ENCODE measurements at places on chromosomes 2 and 18.

DNA sequence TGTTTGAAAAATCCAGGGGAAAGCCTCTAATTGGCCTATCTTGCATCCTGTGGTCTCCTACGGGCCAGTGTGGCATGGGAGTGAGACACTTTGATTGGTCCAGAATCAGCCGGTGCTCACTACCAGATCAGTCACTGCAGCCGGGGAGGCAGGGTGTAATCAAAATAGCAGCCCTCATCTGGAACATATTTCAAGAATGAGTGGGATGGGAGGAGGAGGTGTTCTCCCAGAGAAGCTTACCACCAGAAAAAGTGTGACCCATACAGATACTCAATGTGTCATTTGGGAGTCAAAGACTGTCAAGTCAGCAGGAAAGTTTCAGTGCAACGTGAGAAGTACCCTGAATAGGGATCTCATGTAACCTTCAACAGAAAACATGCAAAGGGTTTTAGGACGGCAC is 393.9 kb upstream of the SLC14A2 start:
- DNase-seq = no peak

DNA sequence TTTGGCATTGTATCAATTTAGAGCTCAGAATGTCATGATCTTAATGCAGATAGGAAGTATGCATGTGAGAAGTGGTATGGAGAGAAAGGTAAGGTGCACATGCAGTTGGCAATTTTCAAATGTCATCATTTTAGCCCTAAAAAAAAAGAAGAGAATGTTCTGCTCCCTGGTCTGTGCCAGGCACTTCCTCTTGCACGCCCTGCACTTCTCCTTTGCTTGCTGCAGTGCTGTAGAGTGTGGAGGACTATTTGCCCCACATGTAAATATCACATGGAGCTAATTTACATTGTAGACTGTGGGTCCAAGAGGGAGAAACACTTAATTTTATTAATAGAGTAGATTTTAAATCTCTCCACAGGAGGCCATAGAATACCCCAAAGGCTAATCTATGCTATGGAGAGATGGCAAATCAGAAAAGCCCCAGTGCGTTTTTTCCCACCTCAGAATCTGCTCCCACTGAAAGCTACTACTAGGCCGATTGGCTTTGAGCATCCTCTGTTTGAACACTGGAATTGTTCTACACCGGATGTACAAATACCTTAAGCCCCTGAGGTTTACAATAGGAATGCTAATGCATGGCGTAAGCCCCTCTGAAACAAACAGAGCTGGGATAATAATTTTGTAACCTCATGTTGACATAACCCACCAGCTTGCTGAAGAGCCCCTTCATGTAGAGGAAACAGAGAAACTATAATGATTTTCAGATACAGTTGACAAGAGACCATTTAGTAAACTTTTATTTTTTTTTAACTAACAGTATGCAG is 137.2 kb upstream of the KLHL14 start:
- DNase-seq = no peak

- peak; percentile 63 for DNase-seq
Measured at GRCh38 chr2:181891258-181891965, at the start of gene ITPRID2. Gene ITPRID2, plus strand, starts transcription at chr2:181891730. Its CDS starts 337 bp downstream, at chr2:181892067.

- DNase-seq = no peak
Measured at GRCh38 chr2:197239434-197239833, 71.1 kb downstream of the ANKRD44 start.

DNA sequence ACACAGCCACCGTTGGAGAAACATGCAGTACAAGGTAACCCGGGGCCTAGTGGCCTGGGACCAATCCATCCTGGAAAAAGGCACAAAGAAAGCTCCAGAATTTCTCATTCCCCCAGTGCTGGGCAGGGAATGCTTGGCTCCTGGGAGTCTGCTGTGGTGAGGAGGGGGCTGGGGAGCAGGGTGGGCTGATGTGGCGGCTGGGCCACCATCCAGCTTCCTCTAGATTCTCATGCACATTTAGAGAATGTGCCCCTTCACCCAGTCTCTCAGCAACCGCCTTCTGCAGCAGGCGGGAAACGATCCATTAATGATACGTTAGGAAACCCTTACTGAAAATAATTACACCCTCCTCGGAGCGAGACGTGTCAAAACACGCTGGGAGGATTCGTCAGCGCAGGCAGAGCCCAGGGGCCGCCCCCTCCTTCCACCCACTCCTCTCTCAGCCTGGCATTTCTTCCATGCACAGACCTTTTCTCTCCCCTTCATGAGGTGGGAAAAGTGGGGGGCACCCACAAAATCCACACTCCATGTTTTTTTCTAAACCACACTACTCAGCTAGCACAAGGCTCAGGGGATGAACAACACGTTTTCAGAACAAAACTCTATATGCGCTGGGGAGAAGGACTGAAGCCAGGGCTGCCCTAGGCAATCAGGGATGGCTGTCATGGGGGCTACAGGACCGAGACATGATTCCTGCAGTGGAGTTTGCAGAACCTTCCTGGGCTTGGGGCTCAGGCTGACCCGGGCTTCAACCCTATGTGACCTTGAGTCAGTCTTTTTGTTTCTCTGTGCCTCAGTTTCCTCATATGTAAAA is 56.1 kb upstream of the SMAD7 start:
- no peak for DNase-seq

GRCh38 chr18:67805261-67805660 is 288.7 kb upstream of the DSEL start:
- no peak for DNase-seq

GRCh38 chr2:241853651-241854341 is 4.9 kb downstream of the PDCD1 start:
- no peak for DNase-seq

DNA sequence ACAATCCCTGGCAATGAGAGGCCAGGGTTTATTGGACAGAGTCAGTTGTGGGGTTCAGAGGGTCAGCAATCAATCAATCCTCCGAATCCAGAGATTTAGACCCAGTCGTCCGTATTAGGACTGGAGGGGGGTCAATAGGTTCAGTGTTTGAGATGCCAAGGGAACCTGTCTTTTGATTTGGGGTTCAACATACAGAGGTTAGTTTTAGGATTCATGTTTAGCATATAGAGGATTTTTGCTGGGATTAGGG is 292 bp downstream of the GMPPA start:
- no peak for DNase-seq

DNA sequence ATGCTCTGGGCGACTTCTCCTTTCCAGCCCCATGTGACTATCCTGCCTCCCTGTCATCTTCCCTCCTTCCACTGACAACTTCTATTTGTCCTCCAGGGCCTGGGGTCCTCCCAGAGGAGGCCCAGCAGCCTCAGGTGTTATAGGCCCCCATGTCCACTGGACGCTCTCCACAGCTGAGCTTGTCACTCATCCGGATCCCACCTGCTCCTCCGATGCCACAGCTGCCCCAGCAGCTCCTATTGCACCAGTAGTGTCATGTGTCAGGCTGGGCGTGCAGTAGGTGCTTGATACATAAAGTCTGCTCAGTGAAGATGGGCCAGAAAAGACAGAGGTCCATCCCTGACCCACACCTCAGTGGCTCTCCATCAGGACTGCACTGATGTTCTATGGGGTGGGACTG is 305.7 kb upstream of the MYT1L start:
- no peak for DNase-seq

DNA sequence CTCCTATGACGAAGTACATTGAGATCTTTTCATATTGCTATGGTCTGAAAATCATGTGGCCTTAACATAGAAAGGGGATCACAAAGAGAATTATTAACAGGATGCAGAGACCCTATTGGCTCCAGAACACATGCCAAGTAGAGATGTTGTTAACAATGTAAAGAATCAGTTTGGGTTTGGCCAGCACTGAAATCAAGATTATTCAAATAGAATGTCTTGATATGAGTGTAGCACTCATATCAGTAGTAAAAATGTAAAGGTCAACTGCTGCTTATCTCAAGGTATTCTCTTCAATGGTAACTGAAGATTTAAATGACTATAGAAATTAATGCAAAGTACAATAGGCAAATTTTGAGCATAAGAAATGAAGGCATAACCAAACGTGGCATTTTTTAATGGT is 262.8 kb downstream of the PTH2R start:
- DNase-seq = no peak

GRCh38 chr18:9055626-9056025 is 46.9 kb upstream of the NDUFV2 start:
- no peak for DNase-seq

DNA sequence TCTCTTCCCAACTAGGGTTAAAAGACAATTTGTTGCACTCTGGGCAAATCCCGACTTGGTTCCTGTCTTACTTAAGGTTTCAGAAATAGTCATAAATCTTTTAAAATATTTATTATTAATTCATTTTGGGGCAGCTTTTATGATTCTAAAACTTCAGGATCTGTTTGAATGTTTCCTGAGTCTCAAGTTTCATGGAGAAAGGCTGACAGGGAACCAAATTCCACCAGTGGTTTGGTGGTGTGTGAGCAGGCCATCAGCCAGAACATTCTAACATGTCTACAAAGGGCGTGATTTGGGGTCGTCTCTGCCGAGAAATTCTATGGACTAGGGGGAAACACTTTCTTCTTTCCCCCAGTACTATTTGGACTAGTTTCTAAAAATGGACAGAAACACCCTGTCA is 366.4 kb downstream of the ZNF521 start:
- DNase-seq = no peak

- no peak for DNase-seq
Measured at GRCh38 chr2:29326926-29327325, 211.7 kb downstream of the CLIP4 start.

DNA sequence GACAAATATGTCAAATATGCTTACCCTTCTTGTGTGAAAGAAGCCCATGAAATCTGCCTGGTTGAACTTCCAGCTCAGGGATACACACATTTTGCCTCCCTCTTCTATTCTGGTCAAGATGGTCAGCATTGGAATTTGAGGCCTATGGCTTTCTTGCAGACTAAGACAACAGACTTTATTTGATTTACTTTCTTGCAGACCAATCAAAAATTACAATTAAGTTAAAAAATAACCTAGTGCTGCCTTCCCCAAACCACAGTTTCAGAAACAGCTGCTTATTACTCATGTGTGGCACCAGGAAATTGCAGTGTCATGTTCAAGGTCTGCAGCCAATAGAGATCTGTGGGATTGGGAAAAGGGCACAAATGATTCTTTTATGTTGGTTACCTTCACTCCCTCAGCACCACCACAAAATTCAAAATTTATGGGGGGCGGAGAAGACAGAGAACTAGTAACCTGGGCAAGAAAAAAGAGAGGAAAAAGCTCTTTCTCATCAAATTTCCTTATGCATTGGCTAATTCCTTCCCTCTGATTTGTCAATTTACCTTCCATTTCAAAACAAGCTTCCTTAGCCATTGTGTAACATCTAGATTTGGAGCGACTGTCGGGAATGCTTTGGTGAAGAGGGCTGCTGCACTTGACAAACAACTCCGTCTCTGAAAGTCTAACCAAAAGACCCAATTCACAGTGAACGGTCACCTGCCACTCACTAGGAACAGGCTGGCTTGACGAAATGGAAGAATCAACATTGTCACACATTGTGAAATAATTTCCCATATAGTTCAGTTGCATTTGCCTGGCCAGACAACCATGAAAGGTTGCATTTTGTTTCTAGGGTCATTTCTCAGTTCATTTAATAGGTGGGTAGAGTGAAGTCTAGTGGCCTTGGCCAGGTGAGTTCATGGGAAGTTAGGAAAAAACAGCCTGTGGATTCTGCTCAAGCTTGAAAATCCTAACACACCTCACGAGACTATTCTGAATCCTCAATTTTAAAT is 100.4 kb upstream of the FZD5 start:
- DNase-seq = no peak

- DNase-seq = no peak
Measured at GRCh38 chr2:109204412-109204811, 75.4 kb downstream of the SH3RF3 start.

DNA sequence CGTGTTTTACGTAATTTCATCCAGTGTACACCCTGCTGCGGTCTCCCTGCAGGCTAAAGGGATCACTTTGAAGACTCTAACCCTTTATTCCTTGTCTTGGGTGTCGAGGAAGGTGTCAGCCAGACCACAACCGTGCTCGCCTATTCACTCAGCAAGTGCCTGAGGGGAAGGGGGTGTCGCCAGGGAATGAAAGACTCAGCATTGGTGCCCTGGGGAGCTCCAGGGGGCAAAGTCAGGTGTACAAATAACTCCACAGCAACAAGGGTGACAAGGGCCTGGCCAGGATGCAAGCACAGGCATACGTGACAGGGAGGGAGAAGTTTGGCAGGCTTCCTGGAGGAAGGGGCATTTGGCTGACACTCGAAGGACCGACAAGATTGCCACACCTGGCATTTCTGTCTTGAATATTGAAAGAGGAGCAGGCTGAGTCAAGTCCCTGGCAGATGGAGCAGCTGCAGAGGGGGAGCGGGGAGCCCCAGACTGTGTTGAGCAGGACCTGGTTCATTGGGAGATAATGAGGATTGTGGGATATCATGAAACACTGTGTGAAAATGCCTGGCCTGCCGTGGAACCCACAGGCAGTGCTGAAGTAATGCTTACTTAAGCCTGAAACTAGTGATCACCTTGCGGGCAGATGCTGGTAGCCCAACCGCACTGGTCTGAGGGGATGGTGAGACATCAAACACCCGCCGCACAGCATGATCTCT is 93.9 kb downstream of the RHOB start:
- DNase-seq = no peak

- DNase-seq = no peak
Measured at GRCh38 chr2:36486521-36487044, 111.4 kb downstream of the FEZ2 start.

GRCh38 chr18:55287149-55287806 is 300.7 kb downstream of the TCF4 start:
- no peak for DNase-seq

- no peak for DNase-seq
Measured at GRCh38 chr2:1505031-1505441, 91.8 kb downstream of the TPO start.

DNA sequence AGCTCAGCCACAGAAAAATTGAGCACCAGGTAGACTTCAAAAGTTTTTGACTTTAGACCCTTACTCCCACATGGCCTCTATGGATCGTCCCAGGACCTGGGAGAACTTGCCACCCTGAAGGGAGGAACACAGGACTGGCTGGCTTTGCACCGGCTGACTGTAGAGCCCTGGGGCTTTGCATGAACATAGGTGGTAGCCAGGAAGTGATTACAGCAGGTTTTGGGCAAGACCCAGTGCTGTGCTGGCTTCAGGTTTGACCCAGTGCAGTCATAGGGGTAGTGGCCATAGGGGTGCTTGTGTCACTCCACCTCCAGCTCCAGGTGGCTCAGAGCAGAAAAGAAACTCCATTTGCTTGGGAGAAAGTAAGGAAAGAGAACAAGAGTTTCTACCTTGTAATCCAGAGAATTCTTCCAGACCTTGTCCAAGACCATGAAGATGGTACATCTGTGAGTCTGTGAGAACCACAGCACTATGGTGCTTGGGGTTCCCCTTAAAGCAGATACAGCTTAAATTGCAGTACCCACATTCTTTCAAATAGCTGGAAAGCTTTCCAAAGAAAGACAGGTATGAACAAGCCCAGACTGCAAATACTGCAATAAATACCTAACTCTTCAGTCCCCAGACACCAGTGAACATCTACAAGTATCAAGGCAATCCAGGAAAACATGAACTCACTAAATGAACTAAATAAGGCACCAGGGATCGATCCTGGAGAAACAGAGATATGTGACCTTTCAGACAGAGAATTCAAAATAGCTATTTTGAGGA is 13.0 kb upstream of the SESTD1 start:
- no peak for DNase-seq

- DNase-seq = no peak
Measured at GRCh38 chr18:48249854-48250253, 159.3 kb downstream of the ZBTB7C start.

- DNase-seq = no peak
Measured at GRCh38 chr2:216071111-216071851, 10.3 kb downstream of the PECR start.
